Regular cardiac myocyte (primary cell): ENCODE measurements at places on chromosomes 1 and 21. TPM values are rescaled to one million over a fixed set of nuclear protein-coding genes. Genes with fewer than 3 reads are reported as not detected.

Gene TCHH
- total RNA-seq: under 0.01 TPM in 1 of 2 replicates, not detected in the other

Gene CNR2
- not detected in 2 replicates for total RNA-seq

Gene RNPC3
- 3.1 and 4.2 TPM in 2 replicates for total RNA-seq

Gene TNFRSF4
- not detected in 2 replicates for total RNA-seq

Gene MROH9
- 0.38 and 0.85 TPM in 2 replicates for total RNA-seq
